ENCODE measurements at places on chromosomes 5 and 9.

GRCh38 chr5:109866051-109866450 lies 176.3 kb downstream of the MAN2A1 start:
- DNase-seq: no peak

GRCh38 chr5:171405615-171406014 lies 13.8 kb upstream of the FGF18 start:
- DNase-seq: no peak

DNA sequence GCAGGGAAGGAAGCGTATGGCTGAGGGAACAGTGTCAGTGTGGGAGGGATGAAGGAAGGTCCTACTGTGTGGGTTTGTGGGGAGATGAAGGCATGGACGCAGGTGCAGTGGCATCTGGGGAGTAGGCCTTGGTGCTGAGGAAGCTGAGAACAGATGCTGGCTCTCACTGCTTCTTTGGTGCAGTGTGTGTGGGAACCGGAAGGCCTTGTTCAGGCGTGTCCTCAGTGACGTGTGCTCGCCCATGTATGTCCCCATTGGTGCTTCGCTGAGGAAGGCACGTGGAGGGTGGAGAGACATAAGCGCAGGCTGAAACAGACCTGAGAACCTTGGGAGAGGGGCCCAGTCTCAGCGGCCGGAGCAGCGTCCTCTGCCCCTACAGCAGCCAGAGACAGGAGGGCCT lies 18.7 kb downstream of the ADAMTS13 start:
- no peak for DNase-seq

- DNase-seq: no peak
These were observed 77.5 kb upstream of the ZNF169 start for GRCh38 chr9:94181408-94182181.

DNA sequence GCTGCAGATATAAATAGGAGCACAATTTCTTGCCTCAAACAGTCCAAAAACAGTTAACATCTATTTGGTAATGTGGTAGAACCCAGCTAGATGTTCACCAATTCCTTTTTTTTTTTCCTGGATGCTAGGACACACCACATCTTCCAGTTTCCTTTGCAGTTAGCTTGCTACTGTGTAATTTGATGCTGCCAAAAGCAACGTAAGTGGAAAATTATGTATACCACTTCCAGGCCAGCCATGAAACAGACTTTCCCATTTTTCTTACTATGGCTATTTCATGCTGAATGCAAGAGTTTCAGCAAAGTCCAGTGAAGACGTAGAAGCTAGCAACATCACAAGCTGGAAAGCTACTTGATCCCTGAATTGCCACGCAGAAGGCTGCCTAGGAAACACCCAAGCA lies 667.2 kb downstream of the TLE1 start:
- DNase-seq: no peak

DNA sequence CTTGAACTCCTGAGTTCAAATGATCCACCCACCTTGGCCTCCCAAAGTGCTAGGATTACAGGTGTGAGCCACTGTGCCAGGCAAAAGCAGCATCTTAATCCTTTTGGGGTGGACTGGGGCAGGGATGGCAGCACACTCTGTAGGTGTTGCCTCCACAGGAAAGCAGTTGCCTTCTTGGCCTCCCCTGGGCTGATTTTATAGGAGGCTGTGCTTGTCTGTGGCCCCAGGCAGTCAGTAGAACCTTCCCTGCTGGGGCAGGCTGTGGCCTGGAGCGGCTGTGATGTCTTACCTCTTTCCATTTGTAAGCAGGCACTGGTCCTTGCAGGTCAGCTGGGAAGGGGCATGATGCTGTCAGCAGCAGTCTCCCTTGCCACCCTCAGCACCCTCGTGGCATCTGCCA lies 49.8 kb downstream of the PRRC2B start:
- DNase-seq: no peak
